ENCODE measurements at places on chromosomes 1 and 21. TPM values are rescaled to one million over a fixed set of nuclear protein-coding genes. Genes with fewer than 3 reads are reported as not detected.

GRCh38 chr1:181784039-181784683, 277.4 kb downstream of the ZNF648 start:
- no peak for DNase-seq

GRCh38 chr1:66415866-66416265, 118.1 kb upstream of the SGIP1 start:
- DNase-seq: no peak

GRCh38 chr1:77891200-77891599, 2.8 kb downstream of the NEXN start:
- DNase-seq: no peak

GRCh38 chr1:115839029-115839678, 1.8 kb downstream of the NHLH2 start:
- DNase-seq: peak; percentile 67

- DNase-seq: no peak
These were observed 146.0 kb upstream of the IVNS1ABP start for GRCh38 chr1:185463011-185463410.

- no peak for DNase-seq
These were observed 8.5 kb downstream of the COLGALT2 start for GRCh38 chr1:184028854-184029623.

DNA sequence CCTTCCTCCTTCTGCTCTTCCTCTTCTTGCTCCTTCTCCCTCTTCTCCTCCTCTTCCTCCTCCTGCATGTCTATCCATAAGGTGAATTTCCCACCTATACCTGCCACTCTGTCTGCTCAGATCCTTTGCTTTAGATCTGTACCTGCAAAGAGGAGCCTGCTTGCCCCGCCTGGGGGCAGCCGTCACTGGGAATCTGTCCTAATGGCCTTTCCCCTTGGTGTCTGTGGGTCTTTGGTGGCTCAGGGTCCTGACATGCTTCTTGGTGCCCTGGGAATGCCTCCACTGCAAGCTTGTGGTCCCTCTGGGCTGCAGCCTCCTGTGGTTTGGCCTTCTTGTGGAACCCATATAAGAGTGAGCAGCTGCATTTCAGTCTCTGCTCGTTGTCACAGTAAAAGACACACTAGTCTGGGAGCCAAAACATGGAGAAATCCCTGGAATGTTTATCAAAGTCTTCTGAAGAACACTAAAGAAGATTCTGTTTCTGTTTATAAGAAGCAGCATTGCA, 79.5 kb upstream of the CSF3R start:
- DNase-seq: no peak

DNA sequence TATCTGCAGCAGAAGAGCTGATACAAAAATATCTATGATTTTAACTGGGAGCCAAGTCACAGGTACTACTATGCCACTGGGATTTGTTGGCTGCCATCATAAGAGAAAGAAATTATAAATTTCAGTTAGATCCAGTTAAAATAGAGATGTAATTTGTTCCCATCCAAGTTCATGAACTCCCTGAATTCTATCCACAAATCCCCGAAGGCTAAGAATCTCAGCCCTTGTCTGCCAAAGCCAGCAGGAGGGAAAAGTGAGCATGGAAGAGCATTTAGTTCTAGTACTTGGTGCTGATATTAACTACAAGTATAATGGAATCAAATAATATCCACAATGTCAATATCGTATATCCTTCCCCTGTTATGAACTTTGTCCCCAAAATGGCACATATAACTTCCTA, 801.1 kb upstream of the CXADR start:
- DNase-seq: no peak

DNA sequence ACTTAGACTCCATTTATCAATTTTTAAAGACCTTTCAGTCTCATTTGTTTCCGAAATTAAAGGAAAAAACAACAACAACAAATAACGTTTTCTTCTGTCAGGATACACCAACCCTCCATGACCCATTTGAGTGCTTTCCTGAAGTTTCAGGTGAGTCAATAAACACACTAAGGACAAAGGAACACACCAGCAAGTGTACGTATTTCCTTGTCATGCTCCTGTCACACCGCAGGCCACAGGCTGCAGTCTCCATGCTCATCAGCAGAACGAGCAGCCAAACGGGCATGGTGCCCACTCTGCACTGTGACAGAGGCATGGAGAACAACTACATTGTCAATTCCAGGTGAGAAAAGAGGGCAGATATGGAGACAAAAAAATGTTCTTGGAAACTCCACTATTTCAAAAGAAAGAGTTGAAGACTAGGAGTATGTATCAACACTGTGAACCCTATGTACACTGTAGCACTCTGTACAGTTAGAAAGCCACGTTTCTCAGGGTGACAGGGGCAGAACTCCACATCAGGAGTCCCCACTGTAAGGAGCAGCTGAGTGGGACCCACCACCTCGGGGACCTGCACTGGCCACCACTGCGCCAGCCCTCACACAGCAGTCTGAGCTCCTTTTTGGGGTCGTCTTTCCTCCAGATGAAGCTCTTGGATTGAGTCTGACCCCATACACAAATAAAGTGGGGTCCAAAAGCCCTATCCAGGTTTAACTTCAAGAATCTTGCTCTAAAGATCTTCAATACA, 2.6 kb downstream of the PTTG1IP start:
- DNase-seq: no peak

DNA sequence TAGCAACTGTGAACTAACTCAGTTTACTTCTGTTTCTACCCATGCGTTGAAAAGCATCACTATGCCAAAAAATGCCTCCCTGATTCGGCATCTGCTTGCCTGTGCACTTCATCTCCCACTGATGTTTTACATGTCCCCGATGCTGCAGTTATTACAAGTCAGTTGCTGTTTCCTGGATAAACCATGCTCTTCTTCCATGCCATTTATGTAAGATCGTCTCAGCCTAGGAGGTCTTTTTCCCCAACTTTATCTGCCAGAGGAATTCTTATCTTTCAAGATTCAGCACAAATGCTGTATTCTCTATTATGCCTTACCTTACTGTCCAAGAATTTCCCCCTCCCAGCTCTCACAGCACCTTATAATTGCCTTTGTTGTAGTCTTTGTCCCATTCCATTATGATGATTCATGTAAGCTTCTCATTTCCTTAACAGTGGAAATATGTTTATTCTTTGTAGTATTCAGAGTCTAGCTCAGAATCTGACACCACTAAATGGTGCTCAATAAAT, 30.0 kb downstream of the PRKACB start:
- DNase-seq: no peak

DNA sequence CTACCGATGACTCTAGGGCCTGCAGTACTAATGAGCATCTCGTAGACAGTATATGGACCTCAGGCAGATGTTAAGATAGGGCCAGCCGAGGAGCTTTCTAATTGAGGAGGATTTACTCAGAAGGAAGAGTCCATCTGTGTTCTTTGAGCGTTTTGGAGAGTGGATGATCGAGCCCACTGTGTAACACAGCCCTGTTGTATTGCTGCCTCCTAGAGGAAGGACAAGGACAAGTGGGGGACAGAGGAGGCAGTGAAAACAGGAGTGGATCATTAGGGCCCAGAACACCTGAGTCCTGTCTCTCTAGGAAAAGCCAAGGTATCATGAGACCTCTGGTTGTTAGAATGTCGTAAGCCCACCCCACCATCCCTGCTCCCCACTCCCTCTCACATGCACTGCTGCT, 62.9 kb downstream of the TBX19 start:
- DNase-seq: no peak

DNA sequence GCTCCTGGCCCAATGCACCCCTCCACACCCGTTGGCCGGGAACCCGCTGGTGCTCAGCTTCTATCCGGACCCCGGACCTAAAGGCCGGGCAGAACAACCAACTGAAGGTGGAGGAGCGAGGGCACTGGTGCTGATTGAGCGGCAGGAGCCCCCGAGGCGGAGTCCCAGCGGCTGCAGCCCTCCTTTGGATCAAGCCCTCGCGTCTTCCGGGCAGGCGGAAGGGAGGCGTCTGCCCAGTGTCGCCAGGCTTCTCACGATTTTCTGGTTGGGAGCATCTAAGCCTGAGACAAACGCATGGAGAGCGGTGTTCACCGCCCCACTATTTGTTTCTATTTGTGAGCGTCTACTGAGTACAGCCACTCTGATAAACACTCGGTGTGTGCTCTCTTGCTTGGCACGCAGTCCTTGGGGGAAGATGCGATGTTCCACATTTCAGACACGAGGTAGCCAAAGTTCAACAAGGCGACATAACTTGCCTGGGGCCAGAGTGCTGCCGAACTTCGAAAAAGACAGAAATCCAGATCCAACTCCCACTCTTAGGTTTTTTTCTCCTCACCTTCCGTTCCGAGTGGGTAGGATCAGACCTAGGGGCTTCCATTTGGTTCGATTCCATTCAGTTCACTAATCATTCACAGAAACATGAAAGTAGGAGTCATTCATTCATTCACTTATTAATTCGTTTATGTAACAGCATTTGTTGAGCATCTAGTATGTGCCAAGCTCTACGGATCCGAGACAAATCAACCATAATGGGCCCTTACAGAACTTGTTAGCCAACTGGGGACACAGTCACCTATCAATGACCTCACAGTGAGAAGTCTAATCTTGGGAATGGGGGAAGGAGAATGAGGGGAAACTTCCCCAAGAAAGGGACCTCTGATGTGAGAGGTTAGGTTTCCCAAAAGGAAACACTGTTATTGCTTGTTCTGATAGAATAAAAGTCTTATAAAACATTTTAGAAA, 4.9 kb upstream of the DMRTA2 start:
- DNase-seq: peak; percentile 87

GRCh38 chr21:23968722-23969647, 1638.3 kb downstream of the MRPL39 start:
- peak; percentile 35 for DNase-seq

DNA sequence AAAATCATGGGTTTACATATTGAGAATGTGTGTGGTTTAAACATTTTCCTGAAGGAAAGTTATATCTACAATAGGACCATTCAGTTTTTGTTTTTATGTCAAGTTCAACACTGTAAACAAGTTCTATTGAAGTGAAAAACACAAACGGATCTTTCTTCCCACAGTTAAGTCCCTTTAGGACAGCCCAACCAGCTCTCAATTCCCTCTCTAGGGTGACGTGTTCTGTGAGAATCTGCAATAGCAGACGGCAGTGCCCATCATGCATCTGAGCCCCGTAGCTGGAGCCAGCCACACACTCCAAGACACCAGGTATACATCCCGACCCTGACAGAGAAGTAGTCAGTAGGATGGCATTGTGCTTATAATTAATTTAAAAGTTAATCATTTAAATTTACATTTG, 26.3 kb upstream of the IVNS1ABP start:
- DNase-seq: no peak

DNA sequence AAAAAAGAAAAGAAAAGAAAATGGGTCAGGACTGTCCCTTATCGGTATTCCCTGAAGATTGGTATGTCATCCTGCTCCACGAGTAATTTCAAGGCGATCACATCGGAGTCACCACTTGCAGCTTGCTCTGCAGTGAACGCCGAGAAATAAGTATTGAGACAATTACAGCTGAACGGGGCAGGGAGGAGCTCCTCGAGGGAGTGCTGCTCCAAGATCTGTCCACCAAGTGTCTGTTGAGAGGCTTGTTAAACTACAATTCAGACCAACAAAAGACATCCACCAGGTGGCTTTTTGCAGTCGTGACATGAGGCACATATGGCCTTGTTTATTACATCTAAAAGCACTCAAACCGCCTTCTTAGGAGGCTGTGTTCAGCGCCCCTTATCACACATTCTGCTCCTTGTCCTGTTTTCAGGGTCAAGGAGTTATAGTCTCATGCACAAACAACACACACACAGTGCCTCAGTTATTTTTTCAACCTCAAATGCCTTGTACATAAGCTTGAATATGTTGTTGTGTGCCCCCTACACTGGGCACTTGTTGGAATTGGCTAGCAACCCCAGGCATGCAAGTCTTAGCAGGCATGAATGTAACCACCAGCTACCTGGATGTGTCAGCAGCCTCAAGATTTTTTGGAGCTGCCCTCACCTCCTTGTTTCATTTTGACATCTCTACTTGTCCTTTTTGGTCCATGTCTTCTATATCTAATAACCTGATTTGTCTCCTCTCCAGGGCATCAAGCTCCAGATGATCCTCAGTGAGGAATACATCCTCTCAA, 13.0 kb upstream of the CD48 start:
- no peak for DNase-seq

- DNase-seq: peak; percentile 57
These were observed 35.5 kb upstream of the MAP10 start for GRCh38 chr1:232769733-232770132.

- DNase-seq: no peak
These were observed 1332.2 kb upstream of the PRMT6 start for GRCh38 chr1:105724286-105724685.

- DNase-seq: no peak
These were observed 623.2 kb downstream of the LMO4 start for GRCh38 chr1:87951852-87952251.

- no peak for DNase-seq
These were observed 283.3 kb downstream of the CAMTA1 start for GRCh38 chr1:7068552-7068951.

Gene SELP
- not detected for total RNA-seq

Gene LCE1F
- not detected for total RNA-seq

Gene TRIM33
- 64.8 TPM for total RNA-seq

Gene AJAP1
- 0.19 TPM for total RNA-seq

Gene AADACL4
- not detected for total RNA-seq

Gene LCA5L
- 4.7 TPM for total RNA-seq

Gene RGSL1
- total RNA-seq: not detected

Gene C1orf185
- not detected for total RNA-seq
